ENCODE measurements at places on chromosomes 7 and 10.

DNA sequence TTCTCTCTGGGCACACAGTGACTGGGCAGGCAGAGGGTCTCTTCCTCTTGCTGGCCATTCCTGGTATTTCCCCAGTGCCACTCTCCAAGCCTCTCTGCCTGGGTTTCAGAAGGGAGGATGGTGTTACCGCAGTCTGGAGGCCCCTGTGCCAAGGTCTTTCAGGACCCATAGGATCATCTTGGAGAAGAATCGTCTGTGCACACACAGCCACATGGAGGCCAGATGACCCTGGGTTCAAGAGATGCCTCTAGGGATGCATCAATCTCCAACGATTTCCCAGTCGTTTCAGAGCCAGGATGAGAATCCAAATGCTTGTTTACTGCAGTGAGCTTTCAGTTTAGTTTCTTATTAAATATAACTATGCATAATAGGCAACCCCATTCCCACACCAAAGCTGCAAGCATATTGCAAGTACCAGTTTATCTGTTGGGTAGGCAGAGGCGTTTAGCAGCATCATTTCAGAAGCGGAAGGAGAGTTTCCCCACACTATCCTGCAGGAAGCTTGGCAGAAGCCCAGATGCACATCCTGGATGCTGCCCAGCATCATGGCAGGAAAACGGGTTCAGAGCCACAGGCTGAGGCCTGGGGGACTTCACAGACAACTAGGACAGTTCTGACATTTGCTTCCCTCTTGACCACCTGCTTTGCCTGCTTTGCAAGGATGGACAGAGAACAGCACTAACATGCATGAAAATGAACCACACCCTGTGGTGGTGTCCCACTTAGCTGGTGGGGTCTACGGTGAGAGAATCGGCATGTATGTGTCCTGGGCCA is 134.7 kb upstream of the FAM20C start:
- DNase-seq: no peak

DNA sequence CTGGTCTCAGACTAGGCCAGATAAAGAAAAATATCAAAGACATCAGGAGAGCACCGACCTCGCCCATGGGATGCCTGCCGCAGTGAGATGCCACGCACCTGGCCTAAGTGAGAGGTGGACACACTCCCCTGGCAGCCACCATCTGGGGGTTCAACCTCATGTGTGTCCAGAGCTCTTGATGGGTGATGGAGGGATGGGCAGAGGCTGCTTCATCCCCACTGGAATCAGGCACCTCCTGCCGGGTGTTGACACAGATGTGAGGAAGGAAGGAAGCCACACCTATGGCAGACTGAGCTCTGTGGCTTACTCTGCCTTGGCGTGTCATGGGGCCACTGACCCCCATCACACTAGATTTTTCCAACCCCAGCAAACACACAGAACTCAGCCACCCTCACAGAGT is 11.4 kb downstream of the ZNF488 start:
- DNase-seq: no peak

GRCh38 chr10:125076121-125076825 is 84.1 kb downstream of the CTBP2 start:
- DNase-seq: no peak

- no peak for DNase-seq
Observed at GRCh38 chr10:88409824-88410223, 173.3 kb downstream of the RNLS start.

- DNase-seq: no peak
Observed at GRCh38 chr7:41889472-41889871, 186.6 kb upstream of the INHBA start.

- no peak for DNase-seq
Observed at GRCh38 chr7:26115650-26116049, 36.3 kb upstream of the NFE2L3 start.

GRCh38 chr7:101996131-101996691 is 178.8 kb downstream of the CUX1 start:
- no peak for DNase-seq

- DNase-seq: no peak
Observed at GRCh38 chr10:73251683-73252444, 580 bp downstream of the MRPS16 start.

DNA sequence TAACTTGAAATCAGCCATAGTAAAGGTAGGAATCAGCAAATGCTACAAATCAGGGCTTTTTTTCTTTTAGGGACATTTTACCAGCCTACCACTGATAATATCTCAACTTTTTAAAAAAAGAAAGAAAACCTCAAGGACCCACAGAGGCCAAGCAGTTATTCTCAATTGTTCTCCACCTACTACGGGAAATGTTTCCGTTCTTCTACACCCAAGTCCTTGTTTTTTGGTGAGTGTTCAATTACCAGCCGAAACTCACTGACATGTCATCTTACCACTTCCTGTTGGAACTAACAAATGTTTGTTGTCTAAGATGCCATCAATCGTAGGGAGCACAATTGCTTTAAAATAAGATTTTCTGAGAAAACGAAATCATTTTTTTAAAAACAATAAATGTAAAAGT is 50.2 kb upstream of the CDK1 start:
- no peak for DNase-seq

DNA sequence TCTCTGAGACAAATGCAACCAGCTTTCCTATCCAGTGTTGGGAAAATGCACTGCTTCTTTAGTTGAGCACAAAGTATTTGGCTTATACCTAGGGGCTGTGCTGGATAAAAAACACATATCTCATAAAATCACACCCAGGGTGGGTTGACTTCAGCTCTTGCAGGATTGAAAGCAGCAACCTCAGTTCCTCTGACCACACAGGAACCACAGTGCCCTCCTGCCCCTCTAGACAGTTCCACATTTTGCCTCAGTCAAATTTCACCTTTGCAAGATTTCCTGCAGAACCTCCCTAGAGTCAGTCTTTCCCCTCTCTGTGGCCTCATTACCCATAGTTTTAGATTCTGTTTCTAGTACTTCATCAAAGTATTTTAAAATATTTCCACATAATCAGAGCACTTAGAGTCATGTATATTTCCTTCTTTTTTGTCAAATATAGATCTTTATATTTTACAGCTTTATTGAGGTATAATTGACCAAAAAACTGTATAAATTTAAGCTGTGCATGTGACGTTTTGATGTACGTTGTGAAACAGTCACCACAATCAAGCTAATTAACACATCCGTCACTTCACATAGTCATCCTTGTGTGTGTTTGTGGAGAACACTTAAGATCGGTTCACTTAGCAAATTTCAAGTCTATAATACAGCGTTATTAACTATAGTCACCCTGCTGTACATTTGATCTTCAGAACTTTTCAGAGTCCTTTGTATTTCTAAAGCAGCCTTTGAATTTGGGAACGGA is 37.0 kb upstream of the EGR2 start:
- DNase-seq: no peak

DNA sequence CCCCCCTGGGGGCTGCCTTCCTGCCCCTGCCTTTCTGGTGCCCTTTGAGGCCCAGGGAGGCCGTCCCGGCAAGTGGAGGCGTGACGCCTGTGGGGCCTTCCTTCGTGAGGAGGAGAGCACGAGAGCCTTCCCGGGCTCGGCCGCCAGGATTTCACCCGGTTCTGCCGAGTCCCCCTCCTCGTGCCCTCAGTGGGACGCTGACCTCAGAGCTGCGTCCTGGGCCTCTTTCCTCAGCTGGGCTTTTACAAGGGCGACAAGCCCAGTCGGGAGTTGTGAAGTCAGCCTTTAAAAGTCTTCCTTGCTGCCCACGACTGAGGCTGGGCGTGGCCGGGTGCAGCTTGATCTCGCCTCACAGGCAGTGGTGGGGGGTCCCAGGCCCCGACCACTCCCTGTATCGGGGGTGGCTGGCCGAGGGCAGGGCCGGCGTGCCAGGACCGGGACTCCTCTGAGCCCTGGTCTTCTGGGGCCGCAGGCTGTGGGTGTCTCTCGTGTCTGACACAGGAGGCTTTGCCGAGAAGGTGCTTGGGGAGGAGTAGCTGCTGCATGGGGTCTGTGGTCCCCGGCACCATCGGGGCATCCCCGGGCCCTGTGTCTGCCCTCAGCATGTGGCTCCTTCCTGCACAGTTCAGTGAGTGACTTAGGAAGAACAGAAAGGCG is 41.8 kb downstream of the FAM20C start:
- no peak for DNase-seq

- no peak for DNase-seq
Observed at GRCh38 chr7:923108-924041, 31.1 kb downstream of the ADAP1 start.

GRCh38 chr10:133401500-133401899 is 7.5 kb downstream of the MTG1 start:
- DNase-seq: no peak

- DNase-seq: no peak
Observed at GRCh38 chr10:49353895-49354566, 41.9 kb downstream of the DRGX start.

GRCh38 chr10:43407148-43407575 is 1.8 kb downstream of the HNRNPF start:
- DNase-seq: no peak

DNA sequence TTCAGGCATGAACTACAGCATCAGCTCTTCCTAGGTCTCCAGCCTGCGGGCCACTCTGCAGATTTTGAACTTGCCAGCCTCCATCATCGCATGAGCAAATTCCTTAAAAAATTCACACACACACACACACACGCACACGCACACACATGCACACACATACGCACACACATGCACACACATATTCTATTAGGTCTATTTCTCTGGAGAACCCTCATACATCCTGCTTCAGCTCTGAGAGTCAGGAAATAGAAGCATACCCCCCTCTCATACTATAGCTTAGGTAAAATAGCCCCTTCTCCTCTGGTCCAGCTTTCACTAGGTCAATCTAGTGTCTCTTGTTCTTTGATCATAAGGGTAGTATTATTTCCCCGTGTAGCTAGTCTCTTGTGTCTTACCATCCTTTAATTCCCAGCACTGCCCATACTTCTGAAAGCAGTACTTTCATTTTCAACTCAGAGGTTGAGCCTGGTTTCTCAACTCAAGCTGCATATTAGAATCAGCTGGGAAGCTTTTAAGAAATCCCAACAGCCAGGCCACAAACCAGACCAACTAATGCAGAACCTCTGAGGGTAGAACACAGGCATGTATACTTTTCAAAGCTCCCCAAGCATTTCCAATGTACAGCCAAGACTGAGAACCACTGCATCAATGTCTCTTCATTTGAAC is 30.9 kb upstream of the ITGB8 start:
- no peak for DNase-seq
